NCI-H1436 treated with DMSO at 0.1 percent for 48 hours (cell line): ENCODE measurements at places on chromosomes 12 and 14.

GRCh38 chr14:69763761-69764510, 3.0 kb upstream of the SRSF5 start:
- DNase-seq, result no peak

- no peak for DNase-seq
Observed at GRCh38 chr12:96623656-96624217, 134.4 kb downstream of the CFAP54 start.

DNA sequence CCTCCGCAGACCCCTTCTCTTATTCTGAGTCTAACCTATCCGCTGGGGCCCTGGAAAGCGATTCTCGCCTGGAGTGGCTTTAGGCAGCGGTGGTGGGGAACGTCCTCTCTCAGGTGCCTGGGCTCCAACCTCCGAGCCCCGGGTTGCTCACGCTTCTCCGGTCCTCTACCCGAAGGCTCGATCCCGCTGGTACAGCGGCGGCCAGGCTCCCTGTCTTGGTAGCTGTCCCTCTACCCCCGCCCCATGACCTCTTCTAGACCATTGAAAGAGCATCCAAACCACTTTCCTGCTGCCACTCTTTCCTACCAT, 505 bp upstream of the HEBP1 start:
- DNase-seq, result no peak

- DNase-seq, result no peak
Observed at GRCh38 chr14:86602263-86602662, 1072.3 kb downstream of the FLRT2 start.

DNA sequence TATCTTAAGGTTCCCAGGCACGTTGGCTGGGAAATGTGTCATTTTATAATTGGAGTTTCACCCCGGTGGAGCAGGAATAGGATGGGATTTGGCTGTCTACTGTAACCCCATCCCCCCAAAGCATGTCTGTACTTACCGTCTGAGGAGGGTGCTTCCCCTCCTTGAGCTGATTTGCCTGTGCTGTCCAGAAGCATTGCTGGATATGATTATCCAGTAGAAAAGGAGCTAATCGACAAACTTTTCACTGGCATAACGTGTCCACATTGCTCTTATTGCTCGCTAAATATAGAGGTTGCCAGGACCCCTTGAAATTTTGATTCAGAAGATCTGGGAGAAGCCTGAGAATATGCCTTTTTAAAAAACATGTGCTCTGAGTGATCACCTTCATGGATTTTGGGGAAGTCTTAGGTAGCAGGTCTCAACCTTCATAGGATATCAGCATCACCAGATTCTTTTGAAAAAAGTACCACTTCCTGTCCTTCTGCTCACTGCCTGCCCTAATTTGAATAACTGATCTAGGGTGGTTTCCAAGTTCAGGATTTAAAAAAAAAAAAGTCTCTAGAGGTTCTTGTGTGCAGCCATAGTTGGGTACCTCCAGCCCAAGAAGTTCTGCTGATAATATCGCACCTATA, 80.4 kb upstream of the KCNA1 start:
- no peak for DNase-seq

DNA sequence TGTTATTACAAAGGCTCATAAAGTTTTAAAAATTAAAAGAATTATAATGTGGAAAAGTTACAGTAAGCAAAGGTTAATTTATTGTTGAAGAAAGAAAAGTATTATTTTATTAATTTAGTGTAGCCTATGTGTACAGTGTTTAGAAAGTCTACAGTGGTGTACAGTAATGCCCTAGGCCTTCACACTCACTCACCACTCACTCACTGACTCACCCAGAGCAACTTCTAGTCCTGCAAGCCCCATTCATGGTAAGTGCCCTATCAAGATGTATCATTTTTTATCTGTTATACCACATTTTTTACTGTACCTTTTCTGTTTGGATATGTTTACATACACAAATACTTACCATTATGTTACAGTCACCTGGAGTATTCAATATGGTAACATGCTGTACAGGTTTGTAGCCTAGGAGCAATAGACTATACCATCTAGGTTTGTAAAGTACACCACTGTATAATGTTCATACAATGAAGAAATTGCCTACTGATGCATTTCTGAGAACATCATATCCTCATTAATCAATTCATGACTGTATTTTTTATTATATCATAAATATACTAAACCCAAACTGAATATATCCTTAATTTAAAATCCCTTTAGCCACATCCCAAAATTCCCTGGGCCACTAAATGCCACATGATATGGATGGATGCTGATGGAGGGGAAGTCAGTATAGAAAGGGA, 43.6 kb upstream of the NID2 start:
- DNase-seq, result no peak

DNA sequence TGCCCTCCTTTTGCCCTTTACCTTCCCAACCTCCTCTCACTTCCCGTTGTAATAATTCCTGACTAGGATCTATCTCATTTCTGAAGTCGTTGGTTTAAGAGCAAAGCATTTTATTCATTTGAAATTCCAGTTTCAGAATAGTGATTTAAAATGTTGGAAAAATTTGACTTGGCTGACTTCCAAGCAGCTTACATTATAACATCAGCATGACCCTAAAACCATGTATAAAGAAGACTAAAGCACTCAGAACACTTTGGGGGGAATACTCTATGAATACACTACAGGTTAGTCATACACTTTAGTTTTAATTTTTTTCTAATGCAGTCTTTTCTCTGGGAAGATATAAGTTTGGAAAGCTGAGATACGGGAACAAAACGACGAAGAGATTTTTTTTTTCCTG, 161.1 kb downstream of the BTG1 start:
- no peak for DNase-seq

- DNase-seq, result no peak
Observed at GRCh38 chr12:109267361-109267760, 41.7 kb downstream of the FOXN4 start.

- no peak for DNase-seq
Observed at GRCh38 chr12:54708826-54709225, 60.7 kb upstream of the DCD start.

DNA sequence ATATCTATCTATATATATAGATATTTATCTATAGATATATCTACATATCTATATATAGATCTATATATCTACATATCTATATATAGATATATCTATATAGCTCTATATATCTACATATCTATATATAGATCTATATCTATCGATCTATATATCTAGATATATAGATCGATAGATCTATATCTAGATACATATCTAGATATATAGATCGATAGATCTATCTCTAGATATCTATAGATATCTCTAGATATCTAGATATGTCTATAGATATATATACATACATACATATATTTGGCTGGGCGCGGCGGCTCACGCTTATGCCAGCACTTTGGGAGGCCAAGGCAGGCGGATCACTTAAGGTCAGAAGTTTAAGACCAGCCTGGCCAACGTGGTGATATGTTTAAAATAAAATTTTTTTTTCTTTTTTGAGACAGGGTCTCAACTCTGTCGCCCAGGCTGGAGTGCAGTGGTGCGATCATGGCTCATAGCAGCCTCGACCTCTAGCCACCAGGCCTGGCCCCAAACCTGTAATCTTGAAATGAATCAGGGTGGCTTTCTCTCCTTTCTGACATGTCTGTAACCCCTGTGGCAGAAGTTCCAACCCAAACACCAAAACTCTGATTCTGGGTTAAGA, 18.1 kb downstream of the ARPC3 start:
- DNase-seq, result no peak

GRCh38 chr14:31207287-31207754, 272 bp downstream of the HECTD1 start:
- no peak for DNase-seq
